ENCODE measurements at places on chromosomes 16 and 17.

- DNase-seq = no peak
Observed at GRCh38 chr17:68870976-68871375, 84.2 kb downstream of the ABCA8 start.

DNA sequence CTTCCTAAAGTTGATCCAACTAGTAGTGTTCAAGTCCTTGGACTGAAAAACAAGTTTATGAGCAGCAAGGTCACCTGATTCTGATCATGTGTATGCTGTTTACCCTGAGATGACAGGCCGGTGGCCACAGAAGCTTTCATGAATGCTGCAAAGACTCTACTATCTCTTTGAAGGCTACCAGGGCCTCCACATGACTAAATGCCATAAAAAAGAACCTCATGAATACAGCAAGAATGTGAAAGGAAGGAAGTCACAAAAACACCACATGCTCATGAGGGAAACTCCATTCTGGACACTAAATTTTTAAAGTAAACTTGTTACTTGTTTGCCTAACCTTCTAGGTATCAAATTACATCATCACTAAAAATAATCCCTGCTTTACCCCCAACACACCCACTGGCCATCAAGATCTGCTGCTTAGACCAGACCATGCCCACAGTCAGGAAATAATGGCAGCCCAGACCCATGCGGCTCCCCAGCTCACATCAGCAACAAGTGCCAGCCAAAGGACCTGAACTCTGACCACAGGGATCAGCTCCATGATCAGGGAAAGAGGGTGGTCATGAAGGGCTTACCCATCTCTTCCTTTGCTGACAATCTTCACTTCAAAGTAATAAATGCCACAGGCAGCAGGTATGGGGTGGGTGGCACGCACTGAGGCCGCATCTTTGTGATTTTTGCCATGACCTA lies 1.4 kb downstream of the RANBP10 start:
- no peak for DNase-seq

DNA sequence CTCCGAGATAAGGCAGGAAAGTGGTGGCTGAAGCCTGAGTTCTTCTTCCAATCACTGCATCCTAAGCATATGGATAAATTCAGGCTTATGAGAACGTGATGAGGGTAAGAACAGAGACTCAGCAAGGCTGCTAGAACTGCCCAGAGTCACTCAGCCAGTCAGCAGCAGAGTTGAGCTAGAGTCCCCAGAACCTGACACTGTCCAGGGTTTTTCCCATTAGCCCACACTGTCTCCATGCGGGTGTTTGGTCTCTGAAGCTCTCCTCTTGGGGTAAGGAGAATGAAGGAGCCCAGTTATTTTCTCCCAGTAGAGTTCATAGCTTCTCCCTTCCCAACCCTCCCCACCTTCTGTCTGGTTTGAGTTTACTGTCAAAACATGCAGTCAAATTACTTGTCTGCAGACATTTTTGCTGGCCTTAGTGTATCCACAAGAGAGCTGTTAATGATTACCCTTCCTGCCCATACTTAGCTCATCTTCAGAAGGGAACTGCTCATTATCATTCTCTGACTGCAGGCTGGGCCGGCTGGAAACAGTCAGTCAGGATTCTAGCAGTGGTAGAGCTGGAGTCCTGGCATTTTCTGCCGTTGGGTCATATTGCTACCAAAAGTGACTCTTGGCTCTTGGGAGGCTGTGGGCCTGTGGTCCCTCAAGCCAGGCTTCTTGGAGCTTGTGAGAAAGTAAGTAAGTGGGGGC lies 460.0 kb downstream of the HS3ST3B1 start:
- no peak for DNase-seq

- no peak for DNase-seq
Observed at GRCh38 chr17:52419229-52419641, 260.7 kb upstream of the CA10 start.

DNA sequence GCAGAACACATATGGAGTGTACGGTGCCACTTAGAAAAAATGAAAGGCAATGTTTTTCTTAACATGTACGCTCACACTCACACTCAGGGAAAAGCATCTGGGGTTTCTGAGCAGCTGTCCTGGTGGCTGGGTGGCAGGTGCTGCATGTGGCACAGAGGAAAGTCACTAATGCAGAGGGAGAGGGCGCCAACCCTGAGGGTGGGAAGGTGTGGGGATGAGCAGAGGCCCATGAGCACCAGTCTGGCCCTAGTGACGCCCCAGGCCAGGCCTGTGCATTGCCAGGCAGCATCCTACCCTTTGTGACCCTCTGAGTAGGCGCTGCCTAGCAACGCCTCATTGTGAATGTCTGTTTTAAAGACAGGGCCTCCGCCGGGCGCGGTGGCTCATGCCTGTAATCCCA lies 19.1 kb upstream of the LCMT1 start:
- DNase-seq = no peak

DNA sequence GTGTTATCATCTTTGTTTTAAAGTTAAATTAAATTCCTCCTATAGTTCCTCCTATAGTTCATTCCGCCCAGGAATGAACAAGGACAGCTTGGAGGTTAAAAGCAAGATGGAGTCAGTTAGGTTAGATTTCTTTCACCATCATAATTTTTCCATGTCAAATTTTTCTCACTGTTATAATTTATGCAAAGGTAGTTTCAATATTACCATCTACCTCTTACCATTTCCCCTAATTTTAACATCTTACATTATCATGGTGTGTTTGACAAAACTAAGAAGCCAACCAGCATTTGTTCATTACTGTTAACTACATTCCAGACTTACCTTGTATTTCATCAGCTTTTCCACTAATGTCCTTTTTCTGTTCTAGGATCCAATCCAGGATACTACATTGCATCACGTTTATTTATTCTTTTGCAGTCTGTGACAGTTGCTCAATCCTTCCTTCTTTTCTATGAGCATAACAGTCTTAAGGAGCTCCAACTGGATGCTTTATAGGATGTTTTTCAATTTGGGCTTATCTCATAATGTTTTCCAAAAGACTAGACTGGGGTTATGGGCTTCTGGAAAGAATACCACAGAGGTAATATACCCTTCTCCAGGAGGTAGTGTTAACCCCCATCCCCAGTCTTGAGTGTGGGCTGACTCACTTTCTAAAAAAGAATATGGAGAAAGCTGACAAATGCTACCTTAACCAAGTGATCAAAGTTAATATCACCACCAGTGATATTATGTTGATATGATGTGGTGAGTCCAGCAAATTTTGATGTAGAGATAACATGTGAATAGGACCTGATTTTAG lies 158.5 kb downstream of the PPM1E start:
- peak; percentile 61 for DNase-seq

DNA sequence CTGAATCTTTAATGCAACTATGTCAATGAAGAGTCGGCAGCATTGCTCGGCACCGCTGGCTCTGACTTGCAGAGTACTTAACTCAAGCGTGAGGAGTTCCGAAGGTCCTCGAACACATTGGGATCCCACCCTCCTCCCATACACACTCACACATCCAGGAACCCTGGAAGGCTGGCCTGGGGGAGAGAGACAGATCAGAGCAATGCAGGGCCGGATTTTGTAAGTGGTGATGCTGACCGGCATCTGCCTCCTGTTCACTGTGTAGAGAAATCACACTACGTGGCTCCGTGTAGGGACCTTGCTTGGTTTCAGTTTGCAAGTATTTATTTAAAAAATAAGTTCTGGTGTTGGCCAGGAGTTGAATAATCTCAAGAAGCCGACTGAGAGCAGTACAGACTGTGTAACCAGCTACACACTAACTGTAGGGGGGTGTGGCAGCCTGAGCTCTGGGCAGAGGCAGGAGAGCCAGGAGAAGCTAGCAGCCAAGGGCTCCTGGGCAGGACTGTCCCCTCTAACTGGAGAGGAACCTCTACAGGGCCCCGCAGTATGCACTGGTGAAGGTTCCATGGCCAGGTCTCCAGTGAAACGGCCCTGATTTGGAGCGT lies 190.2 kb upstream of the TNRC6C start:
- DNase-seq = peak; percentile 22

Data from fibroblast of gingiva (primary cell).